ENCODE measurements at places on chromosomes 13 and 19. TPM values are rescaled to one million over a fixed set of nuclear protein-coding genes. Genes with fewer than 3 reads are reported as not detected.

GRCh38 chr13:24763596-24764275, at the start of gene RNF17:
TSS of gene RNF17 (plus strand) at chr13:24764169. CDS start at chr13:24764204, 35 bp downstream.
- DNase-seq: no peak
- no peak within 1 kb of the TSS for H3K4me3 ChIP-seq
- no peak within 1 kb of the TSS for H3K27ac ChIP-seq

DNA sequence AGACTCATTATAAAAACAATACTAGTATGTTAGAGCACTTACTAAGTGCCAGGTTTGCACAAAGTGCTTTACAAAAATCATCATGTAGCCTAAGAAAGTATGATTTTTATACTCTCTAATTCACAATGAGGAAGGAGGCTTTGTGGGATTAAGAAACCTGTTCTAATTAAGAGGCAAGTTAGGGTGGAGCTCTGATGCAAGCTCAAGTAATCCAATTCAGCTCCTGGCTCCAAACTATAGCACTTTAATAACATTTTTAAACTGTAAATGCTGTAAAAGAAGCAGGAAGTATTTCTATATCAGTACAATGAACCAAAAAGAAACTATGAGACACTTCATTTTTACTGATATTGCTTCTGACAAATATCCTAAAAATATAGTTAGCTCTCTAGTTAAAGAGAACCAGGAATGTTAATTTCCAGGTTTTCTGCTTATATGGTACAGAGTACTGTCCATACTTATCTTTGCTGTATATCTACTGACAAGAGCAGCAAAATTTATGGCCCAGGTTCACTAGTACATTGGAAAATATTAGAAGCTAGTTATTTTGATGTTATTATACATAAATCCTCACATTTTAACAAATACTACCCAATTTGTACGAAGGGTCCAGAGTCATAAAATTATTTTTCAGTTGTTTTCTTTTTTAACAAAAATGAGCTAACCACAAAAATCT, 482.0 kb downstream of the DIAPH3 start:
- no peak overlapping the region for H3K27ac ChIP-seq
- H3K36me3 ChIP-seq: no peaks in the 10 kb centered on the region
- H3K4me1 ChIP-seq: no peaks in the 10 kb centered on the region
- no peak for DNase-seq
- H3K4me3 ChIP-seq: no peak overlapping the region

DNA sequence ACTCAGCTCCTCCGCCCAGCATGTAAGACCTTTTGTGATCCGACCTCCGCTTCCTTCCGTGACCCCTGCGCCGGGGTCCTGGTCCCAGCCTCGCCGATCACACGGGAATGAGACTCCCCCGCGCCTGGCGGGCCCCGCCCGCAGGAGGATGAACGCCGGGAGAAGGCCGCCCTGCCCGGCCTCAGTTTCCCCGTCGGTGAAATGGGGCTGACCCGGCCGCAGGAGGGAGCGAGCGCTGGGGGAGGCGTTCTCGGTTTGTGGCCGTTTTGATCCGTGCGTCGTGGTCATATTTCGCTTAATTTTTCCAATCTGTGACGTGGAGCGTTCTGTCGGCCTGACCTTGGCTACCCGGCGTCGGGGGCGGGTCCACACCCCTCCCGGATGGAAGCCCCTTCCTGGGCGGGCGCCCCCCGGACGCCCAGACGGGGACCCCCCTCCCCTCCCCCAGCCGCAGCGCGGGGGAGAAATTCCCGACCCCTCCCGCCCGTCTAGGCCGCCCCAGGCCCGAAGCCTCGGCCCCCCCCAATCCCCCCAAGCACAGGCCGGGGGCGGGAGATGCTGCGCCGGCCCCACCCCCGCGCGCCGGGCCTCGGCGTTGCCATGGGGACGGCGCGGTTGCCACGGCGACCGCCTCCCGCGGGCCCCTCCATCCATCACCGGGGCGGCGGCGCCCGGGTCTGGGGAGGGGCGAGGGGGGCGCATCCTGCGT, 11.1 kb downstream of the PALM start:
- no peak overlapping the region for H3K27ac ChIP-seq
- H3K4me1 ChIP-seq: peaks cover 6% of the 10 kb centered on the region
- H3K27me3 ChIP-seq: no peaks in the 10 kb centered on the region
- no peaks in the 10 kb centered on the region for H3K36me3 ChIP-seq
- no peak overlapping the region for H3K4me3 ChIP-seq

GRCh38 chr13:21465710-21466160, 6.6 kb upstream of the ZDHHC20 start:
- no peak for DNase-seq
- no peaks in the 10 kb centered on the region for H3K27me3 ChIP-seq
- no peak overlapping the region for H3K4me3 ChIP-seq
- no peaks in the 10 kb centered on the region for H3K36me3 ChIP-seq

- no peak overlapping the region for H3K27ac ChIP-seq
- no peaks in the 10 kb centered on the region for H3K4me1 ChIP-seq
- H3K27me3 ChIP-seq: no peaks in the 10 kb centered on the region
- no peaks in the 10 kb centered on the region for H3K36me3 ChIP-seq
Measured at GRCh38 chr19:39927524-39928356, 6.7 kb downstream of the FCGBP start.

GRCh38 chr19:41384351-41384750, 8.0 kb downstream of the TMEM91 start:
- H3K4me3 ChIP-seq: no peak overlapping the region
- H3K36me3 ChIP-seq: peaks cover 11% of the 10 kb centered on the region
- no peaks in the 10 kb centered on the region for H3K4me1 ChIP-seq
- no peak for DNase-seq
- no peak overlapping the region for H3K27ac ChIP-seq
- H3K27me3 ChIP-seq: no peaks in the 10 kb centered on the region

- no peaks in the 10 kb centered on the region for H3K36me3 ChIP-seq
- no peak overlapping the region for H3K27ac ChIP-seq
- H3K4me3 ChIP-seq: no peak overlapping the region
Measured at GRCh38 chr13:41496420-41497234, 39.3 kb downstream of the RGCC start.

GRCh38 chr19:6092329-6093286, 17.7 kb downstream of the RFX2 start:
- no peak for DNase-seq
- H3K4me3 ChIP-seq: no peak overlapping the region
- H3K4me1 ChIP-seq: peaks cover 9% of the 10 kb centered on the region

GRCh38 chr13:71485913-71486312, 381.1 kb downstream of the DACH1 start:
- H3K27me3 ChIP-seq: no peaks in the 10 kb centered on the region
- peaks cover under 1% of the 10 kb centered on the region for H3K4me1 ChIP-seq
- H3K36me3 ChIP-seq: no peaks in the 10 kb centered on the region
- DNase-seq: no peak
- H3K4me3 ChIP-seq: no peak overlapping the region
- H3K27ac ChIP-seq: no peak overlapping the region

- peaks cover 40% of the 10 kb centered on the region for H3K36me3 ChIP-seq
- DNase-seq: peak; percentile 89
- H3K27ac ChIP-seq: peak within 1 kb of the TSS; percentile 62
- peaks cover 8% of the 10 kb centered on the region for H3K4me1 ChIP-seq
- H3K4me3 ChIP-seq: peak within 1 kb of the TSS; percentile 85
Measured at GRCh38 chr19:45038931-45039893, at the start of gene CLASRP. TSS of gene CLASRP (plus strand) at chr19:45039045. CDS start at chr19:45040213, 1,168 bp downstream.

DNA sequence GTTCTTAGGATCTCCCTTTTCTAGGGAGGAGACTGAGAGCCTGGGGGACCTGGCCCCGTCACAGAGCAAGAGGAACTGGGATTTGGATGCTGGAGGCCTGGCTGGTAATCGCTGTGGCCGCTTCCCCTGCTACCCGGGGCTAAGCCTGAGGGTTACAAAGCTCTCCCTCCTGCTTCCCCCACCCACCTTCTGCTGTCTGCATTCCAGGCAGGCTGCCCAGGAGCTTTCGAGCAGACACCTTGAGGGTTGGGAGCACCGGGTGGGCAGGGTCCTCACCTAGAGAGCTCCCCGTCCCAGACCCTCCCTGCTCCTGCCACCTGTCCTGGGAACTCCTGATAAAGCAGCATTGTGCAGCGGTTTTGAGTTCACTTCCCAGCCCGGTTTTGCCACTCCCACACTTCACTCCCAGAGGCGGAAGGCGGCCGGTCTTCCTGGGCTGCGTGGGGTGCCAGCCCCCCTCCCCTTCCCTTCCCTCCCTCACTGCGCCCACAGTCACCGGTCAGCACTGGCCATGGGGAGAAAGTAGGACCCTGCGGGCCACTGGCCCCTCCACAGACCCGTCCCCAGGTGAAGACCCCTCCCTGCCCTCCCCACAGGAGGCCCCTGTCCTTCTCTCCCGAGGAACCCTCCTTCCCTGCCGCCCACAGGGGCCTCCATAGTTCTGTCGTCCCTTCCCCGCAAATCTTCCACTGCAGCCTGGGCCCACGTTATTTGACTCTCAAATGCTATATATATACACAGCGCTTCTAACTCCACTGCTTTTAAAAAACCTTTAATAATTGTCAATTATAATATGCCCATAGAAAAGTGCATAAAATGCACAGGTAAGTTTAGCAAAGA, 8.1 kb downstream of the PAK4 start:
- H3K36me3 ChIP-seq: 0 out of 2 replicates have a peak, but pooled peaks cover 2% of the 10 kb centered on the region
- 0 out of 2 replicates have a peak overlapping the region, but pooled peaks have one; percentile 17 for H3K4me3 ChIP-seq
- H3K4me1 ChIP-seq: peaks cover 24% of the 10 kb centered on the region
- DNase-seq: peak; percentile 41

GRCh38 chr19:3516675-3517207, 10.6 kb downstream of the FZR1 start:
- no peak overlapping the region for H3K27ac ChIP-seq
- no peak for DNase-seq
- no peaks in the 10 kb centered on the region for H3K27me3 ChIP-seq
- H3K4me3 ChIP-seq: no peak overlapping the region
- H3K36me3 ChIP-seq: no peaks in the 10 kb centered on the region

GRCh38 chr19:21328406-21328805, 804 bp downstream of the ZNF708 start:
- peaks cover 27% of the 10 kb centered on the region for H3K36me3 ChIP-seq
- H3K4me1 ChIP-seq: no peaks in the 10 kb centered on the region
- DNase-seq: no peak
- H3K27ac ChIP-seq: peak overlapping the region; percentile 91
- H3K27me3 ChIP-seq: no peaks in the 10 kb centered on the region
- peak overlapping the region; percentile 81 for H3K4me3 ChIP-seq

- no peaks in the 10 kb centered on the region for H3K36me3 ChIP-seq
- H3K27me3 ChIP-seq: no peaks in the 10 kb centered on the region
- H3K4me1 ChIP-seq: no peaks in the 10 kb centered on the region
- no peak overlapping the region for H3K27ac ChIP-seq
- no peak overlapping the region for H3K4me3 ChIP-seq
Measured at GRCh38 chr13:74090869-74091605, 43.2 kb downstream of the KLF12 start.

GRCh38 chr19:53894707-53895106, 12.7 kb downstream of the PRKCG start:
- H3K36me3 ChIP-seq: no peaks in the 10 kb centered on the region
- DNase-seq: no peak
- no peak overlapping the region for H3K27ac ChIP-seq
- H3K4me3 ChIP-seq: no peak overlapping the region

DNA sequence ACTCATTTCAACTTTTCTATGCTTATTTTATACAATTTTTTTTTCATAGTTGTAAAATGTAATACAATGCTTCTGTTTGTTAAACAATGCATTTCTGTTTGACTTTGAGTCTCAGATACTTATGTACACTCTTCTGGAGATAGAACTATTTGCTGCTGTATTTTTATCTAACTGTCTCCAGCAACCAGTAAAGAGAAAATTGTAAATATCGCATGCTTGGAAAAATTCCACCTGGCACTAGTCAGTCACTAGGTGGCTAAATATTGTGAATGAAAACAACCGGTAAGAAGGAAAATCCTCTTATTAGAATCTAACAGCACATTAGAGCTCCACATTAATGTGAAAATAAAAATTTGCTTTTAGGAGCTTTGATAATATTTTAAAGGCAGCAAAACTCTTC, 876.5 kb downstream of the PCDH9 start:
- no peak for DNase-seq
- H3K4me1 ChIP-seq: peaks cover 16% of the 10 kb centered on the region
- H3K36me3 ChIP-seq: no peaks in the 10 kb centered on the region
- no peaks in the 10 kb centered on the region for H3K27me3 ChIP-seq

DNA sequence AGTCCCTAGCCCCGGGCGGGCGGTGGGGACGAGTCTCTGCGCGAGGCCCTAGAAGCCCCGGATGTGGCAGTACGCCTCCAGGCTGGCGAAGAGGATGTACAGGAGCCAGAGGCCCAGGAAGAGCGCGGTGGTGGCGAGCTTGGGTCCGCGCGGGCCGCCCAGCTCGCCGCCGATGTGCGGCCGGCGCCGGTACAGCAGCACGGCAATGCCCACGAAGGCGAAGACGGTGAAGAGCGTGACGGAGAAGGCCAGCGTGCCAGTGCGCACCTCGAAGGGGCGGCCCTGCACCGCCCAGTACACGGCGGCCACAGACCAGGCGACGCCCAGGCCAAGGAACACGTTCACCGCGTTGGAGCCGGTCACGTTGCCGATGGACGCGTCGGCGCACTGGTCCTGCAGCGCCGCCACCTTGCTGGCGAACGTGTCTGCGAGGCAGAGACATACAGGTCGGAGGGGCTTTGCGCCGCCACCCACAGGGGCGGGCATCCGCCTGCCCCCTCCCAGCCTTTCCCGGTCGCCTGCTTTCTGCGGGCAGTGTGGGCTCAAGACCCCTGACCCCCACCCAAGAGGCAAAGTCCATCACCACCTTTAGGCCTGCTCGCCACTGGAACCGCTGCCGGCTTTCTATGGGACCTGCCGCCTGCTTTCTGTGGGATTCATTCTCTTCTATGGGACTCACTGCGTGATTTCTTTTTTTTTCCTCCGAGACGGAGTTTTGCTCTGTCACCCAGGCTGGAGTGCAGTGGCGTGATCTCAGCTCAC, 10.9 kb upstream of the MEIS3 start:
- H3K4me1 ChIP-seq: peaks cover 5% of the 10 kb centered on the region
- H3K27ac ChIP-seq: no peak overlapping the region
- H3K27me3 ChIP-seq: no peaks in the 10 kb centered on the region

DNA sequence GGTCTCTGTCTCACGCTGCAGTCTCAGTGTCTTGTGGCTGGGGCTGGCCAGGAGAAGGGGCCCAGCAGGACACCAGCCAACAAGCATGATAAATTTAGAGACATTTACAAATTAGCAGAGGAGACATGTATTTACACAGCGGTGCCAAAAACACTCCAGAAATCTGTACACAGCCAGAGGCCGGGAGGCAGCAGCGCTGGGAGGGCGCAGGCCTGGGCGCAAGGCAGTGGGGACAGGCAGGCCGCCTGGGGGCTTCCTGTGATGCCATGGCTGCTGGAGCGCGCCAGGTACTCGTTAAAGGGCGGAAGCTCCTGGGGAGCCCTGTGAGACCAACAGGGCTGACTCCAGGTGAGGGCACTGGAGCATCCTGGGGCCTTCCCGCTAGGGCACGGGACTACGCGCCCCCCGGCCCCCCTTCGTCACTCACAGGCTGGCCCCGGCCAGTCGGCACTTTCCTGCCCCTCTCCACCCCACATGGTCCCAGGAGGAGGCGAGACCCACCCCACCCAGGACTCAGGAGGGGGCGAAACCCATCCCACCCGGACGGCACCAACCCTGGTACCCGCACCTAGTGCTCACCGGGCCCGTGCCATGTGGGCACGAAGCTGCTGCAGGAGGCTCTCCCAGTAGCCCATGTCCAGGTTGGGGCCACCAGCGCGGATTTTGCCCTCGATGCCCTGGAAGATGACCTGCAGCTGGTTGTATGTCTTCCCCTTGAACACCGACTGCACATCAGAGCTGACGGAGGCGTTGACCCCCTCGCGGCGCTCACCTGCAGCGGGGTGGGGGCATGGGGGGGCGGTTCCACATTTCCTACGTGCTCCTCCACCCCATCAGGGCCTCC, 7.4 kb upstream of the TBXA2R start:
- H3K27me3 ChIP-seq: no peaks in the 10 kb centered on the region
- H3K4me3 ChIP-seq: no peak overlapping the region
- H3K4me1 ChIP-seq: no peaks in the 10 kb centered on the region
- H3K36me3 ChIP-seq: peaks cover 11% of the 10 kb centered on the region
- H3K27ac ChIP-seq: no peak overlapping the region

The LRRC63 gene
- not detected for total RNA-seq

The GPATCH1 gene
- 12.6 TPM for total RNA-seq

The CEACAM20 gene
- total RNA-seq: not detected

The CYP2A6 gene
- total RNA-seq: not detected

The FFAR3 gene
- total RNA-seq: not detected

The CEACAM3 gene
- not detected for total RNA-seq
